ENCODE measurements at places on chromosomes 7 and 10. TPM values are rescaled to one million over a fixed set of nuclear protein-coding genes. Genes with fewer than 3 reads are reported as not detected.

DNA sequence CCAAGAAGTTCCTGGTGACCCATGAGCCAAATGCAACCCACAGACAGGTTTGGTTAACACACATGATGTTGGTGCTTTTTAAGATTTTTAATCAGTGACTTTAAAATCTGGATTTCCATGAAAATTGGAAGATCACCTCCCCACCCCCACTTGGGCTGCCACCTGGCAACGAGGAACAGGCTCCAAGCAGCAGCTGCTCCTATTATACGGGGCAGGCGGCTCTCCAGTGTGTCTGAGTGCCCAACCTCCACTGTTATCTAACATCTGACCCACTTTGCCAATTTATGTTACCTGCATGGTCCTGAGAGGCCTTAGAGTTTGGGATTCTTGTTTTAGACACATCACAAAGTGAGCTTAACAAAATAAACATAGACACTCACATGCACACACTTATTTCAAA, 56.4 kb downstream of the SGMS1 start:
- DNase-seq = no peak

DNA sequence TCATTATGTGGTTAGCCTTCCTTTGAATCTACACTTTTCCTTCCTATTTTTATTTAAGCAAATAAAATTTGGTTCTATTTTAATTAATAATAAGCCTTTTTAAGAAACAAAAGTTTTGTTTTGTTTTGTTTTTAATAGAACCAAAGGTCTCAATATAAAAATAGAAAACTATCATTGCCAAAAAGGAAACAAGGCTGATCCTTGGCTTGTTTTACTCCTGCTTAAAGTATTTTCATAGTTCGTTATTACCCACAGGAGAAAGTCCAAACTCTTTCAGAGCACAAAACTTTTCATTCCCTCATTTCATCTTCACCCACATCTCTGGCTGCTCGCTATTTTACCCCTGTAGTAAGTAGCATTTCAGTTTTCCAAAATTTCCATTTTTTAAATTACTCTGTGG, 374.8 kb downstream of the SEMA3D start:
- DNase-seq = no peak

The CCDC146 gene
- 9.9 TPM for total RNA-seq

The PHYH gene
- total RNA-seq = 16.0 TPM

The ARHGEF5 gene
- total RNA-seq = 7.7 TPM

GRCh38 chr10:11678074-11678793, 63.9 kb upstream of the ECHDC3 start:
- DNase-seq = no peak

GRCh38 chr7:149294634-149295480, 32.9 kb downstream of the ZNF783 start:
- no peak for DNase-seq

DNA sequence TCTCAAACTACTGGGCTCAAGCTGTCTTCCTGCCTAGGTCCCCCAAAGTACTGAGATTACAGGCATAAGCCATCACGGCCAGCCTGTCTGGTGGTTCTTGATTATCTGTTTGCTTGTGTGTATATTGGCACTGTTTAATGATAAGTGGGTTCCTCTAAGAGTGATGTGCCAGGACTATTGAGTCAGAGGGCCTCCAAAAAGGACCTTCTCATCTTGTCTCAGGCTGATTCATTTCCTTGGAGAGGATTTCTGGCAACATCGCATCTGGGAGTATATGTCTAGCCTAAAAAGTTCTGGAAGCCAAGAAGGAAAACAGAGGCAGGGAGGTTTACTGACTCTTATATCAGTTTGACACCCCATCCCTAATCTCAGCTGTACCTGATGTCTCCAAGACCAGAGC, 27.1 kb upstream of the AKAP9 start:
- no peak for DNase-seq

DNA sequence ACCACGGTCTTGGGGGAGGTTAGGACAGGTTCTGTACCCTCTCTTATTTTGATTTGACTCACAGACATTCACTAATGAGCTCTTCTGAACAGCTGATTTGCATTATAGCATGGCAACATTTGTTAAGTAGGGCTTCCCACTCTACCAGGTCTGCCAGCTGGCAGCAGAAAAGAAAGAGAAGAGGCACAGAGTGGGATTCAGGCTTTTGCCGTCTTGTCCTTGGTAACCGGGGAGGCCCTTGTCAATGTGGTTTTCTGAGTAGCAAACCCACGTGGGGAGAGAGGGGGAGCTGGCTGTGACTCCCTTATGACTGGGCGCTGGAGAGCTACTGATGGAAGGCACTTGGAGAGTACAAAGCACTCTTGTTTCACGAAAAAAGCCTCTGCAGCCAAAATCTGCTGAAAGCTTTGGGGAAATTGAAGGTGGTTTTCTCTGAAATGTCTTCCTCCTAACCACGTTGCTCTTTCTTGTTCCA, 355.3 kb upstream of the GALNT17 start:
- no peak for DNase-seq

The SSC4D gene
- total RNA-seq = 0.42 TPM

GRCh38 chr7:2264158-2264557, 22.1 kb downstream of the NUDT1 start:
- DNase-seq = no peak

- no peak for DNase-seq
Measured at GRCh38 chr7:3089493-3089892, 45.8 kb upstream of the CARD11 start.

- peak; percentile 36 for DNase-seq
Measured at GRCh38 chr7:75638594-75639070, 100.1 kb downstream of the HIP1 start.

The SNCG gene
- not detected for total RNA-seq

Data from activated naive CD8-positive, alpha-beta T cell treated with anti-CD3 and anti-CD28 coated beads, Interleukin-2, amount 10 ng/mL, durations not matched to agents 7 days and 5 days (primary cell).